ENCODE measurements at places on chromosomes 6 and 20.

- DNase-seq, result no peak
Observed at GRCh38 chr20:15446373-15446772, 1109.0 kb upstream of the FLRT3 start.

GRCh38 chr20:34410336-34410735, 47.3 kb downstream of the ITCH start:
- no peak for DNase-seq

DNA sequence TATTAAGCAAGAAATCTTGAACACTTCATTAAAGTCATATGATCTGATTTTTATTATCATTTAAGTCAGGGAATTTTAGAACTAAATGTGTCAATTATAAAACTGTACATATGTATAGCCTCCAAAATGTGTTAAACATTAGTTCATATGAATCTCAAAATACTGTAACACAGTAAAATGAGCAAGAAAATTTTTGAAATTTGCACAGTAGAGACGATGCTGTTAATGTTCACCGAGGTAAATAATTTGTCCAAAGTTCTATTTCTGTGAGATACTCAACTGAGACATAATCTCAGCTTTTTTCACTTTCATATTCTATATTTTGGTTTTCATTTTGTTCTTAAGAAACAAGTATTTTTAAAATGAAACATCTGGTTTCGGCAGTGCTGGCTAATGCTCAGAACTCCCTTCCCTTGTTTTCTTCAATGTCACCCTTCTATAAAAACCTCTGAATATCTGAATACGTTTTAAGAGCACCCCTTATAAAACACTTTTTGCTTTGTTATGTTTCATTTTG, 353.1 kb downstream of the LAMA2 start:
- DNase-seq, result no peak

- DNase-seq, result no peak
Observed at GRCh38 chr20:24109008-24109407, 120.4 kb upstream of the GGTLC1 start.

DNA sequence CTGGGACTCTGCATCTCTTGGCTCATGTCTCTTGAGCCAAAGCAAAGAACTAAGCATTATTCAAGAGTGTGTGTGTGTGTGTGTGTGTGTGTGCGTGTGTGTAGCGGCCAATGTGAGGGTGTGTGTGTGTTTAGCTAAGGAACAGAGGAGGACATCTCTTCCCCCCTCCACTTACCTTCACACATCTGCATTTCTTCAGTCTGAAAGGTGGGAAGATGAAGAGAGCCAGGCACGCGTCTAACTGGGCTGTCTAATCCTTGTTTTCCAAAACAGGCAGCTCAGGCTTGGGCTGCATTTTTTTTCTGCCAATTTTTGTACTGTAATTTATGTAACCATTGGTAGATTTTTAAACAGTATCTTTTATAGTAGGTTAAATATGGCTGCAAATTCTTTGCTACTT, 59.5 kb downstream of the NDUFAF5 start:
- DNase-seq, result no peak

DNA sequence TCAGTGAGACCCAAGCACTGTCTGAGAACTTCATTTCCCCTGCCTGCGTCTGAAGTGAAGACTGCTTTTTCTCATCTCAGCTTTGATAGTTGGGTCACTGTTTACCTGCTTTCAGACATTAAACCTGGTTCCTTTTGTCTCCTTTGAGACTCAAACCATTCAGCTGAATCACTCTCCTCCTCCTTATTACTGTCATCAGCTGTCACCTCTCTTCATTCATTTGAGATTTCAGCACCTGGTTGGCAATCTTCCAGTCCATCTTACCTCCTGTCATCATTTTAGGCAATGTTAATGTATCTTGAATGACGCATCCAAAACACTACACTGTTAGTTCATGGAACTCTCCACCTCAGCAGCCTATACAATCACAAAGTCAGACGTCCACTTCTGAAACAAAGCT, 34.3 kb upstream of the SOX4 start:
- no peak for DNase-seq

GRCh38 chr6:41428996-41429421, 93.6 kb downstream of the NCR2 start:
- DNase-seq, result no peak

DNA sequence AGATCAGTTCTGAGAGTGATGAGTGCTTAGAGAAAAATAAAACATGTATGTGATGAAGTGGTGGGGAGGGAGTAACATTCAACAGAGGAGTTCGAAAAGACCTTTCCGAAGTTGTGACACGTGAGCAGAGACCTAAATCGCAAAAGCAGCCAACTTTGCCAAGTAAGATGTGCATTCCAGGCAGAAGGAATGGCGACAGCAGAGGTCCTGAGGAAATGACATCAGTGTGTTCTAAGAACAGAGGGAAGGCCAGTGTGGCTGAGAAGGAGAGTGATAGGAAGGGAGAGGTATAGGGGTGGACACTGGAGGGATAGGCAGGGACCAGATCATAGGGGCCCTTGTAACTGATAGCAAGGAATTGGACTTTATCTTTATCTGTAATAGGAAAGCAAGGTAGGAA, 51.3 kb downstream of the ADAT2 start:
- DNase-seq, result no peak

DNA sequence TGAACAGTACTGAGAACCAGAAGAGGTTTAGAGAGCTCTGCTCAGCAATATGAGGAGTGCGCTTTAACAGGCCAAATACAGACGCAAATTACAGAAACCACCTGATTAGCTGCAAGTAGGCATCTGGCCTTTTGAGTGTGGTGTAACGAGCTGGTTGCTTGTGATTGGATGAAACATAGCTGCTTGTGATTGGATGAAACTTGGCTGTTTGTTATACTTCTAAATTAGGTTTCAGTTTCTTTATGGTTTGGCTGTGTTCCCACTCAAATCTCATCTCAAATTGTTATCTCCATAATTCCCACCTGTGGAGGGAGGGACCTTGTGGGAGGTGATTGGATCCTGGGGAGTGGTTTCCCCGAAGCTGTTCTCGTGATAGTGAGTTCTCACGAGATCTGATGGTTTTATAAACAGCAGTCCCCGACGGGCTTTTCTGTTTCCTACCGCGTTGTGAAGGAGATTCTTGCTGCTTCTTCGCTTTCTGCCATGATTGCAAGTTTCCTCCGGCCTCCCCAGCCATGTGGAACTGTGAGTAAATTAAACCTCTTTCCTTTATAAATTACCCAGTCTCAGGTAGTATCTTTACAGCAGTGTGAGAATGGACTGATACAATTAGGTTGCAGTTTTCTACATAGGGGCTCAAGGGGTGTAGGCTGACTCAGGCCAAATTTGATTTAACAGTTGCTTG, 655.9 kb upstream of the MAN1A1 start:
- DNase-seq, result no peak

GRCh38 chr6:79631693-79632172, 604 bp downstream of the SH3BGRL2 start:
- DNase-seq, result no peak

- no peak for DNase-seq
Observed at GRCh38 chr6:150900049-150900448, 34.5 kb downstream of the MTHFD1L start.

GRCh38 chr6:135811170-135811569, 40.3 kb upstream of the PDE7B start:
- no peak for DNase-seq

DNA sequence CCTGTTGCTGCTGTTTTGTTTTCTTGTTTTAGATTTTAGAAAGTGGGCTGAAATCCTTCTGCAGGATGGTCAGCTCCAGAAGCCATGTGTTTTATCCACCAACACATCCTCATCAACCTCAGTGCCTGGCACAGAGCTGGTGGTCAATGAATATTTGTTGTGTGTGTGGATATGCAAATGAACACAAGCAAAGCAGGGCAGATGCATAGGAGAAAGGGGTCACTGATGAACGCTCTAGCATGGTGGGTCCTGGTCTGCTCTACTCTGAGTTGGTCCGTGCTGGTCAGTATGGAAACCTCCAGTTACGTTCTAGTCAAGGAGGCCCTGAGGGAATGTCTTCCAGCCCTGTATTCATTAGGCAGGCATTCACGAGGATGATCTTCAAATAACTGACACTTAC, 682.5 kb downstream of the QKI start:
- no peak for DNase-seq

DNA sequence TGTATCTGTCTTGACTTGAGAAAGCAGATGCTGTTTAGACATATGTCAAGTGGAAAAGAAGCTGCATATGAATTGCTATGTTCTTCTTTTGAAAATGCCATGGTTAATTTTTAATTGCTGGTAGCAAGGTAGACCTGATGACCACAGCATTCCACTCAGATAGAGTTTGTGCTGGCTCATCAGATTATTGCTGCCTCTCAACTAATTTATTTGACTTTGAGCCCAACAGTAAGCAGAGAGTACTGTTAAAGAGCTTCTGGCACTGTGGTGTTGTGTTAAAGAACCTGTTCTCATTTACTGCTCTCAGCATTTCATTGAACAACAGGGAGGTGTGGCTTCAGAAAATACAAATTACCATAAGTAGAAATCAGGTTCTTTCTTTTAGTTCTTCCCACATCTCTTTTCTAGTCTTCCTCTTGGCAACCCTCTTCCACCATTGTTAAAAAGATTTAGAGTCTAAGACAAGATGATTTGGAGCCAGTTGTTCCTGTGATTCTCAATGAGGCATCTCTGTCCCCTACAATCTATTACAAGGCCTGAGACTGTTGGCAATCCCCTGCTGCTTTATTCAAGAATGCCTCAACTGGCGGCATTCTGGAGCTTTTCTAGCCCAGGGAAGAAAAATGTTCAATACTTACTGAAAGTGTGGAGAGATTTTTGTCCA, 967.6 kb upstream of the GJE1 start:
- DNase-seq, result no peak

- DNase-seq, result no peak
Observed at GRCh38 chr20:4150070-4150441, 134.7 kb upstream of the RNF24 start.

DNA sequence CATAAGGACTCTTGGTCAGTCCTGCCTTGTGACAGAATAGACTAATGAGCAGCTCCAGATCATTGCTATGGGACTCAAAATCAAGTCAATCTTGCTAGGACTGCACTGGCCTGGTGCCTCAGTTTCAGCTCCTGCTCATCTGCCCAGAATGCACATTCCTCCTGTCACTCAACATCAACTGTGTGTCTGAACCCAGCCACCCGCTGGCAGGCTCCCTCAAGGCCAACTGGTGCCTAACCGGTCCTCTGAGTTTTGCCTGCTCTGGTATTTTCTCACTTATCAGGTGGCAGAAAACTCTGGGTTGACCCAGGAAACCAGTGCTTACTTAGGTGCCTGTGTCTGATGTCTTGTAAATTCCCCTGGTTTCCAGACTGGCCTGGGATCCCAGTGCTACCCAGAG, 297.7 kb downstream of the DHX35 start:
- DNase-seq, result no peak

GRCh38 chr20:4670469-4670868, 51.2 kb upstream of the PRND start:
- DNase-seq, result no peak

All from stimulated activated CD4-positive, alpha-beta T cell treated with anti-CD3 and anti-CD28 coated beads, Interleukin-1b, Interleukin-23, amount 100 ng/mL, for 24 hours (primary cell).